ENCODE measurements at places on chromosomes 1 and 21.

DNA sequence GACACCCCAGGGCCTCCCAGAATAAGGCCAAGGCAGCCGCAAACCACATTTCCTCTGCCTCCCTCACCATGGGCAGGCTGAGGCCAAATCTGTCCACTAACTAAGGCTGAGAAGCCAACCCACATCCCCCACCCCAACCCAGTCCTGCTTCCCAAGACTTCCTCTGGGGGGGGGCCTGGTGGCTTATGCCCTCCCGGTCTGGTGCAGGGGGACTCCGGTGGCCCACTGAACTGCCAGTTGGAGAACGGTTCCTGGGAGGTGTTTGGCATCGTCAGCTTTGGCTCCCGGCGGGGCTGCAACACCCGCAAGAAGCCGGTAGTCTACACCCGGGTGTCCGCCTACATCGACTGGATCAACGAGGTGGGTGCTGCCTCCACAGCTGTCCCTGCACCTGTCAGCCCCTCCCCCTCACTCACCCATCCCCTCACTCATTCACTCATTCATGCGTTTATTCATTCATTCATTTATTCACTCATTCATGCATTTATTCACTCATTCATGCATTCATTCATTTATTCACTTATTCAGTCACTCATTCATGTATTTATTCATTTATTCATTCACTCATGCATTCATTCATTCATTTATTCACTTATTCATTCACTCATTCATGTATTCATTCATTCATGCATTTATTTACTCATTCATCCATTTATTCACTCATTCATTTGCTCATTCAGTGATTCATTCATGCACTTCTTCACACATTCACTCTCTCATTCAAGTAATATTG is 7.3 kb downstream of the CTRC start:
- no peak for DNase-seq

DNA sequence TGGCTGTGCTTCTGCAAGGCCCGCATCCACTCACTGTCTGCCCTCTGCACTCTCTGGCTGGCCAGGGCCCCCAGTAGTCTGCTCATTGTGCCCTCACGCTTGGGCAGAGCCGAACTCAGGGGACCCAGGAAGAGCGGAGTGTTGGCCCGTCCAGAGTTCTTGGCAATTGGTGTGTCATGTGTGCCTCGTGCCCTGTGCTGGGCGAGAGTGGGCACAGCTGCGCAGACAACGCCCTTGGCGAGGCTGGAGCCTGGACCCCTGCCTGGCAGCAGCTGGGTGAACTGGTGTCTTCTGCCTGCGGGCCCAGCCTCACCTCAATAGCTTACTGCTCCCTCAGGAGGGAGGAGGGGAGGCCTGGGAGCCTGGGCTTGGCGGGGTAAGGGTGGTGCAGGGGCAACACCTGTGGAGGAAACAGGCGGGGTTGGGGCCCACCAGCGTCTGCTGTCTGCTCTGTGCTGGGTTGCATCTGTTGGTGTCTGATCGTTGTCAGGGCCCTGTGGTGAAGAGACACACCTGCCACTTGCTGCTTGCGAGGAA is 2.1 kb downstream of the GUK1 start:
- peak; percentile 82 for DNase-seq

DNA sequence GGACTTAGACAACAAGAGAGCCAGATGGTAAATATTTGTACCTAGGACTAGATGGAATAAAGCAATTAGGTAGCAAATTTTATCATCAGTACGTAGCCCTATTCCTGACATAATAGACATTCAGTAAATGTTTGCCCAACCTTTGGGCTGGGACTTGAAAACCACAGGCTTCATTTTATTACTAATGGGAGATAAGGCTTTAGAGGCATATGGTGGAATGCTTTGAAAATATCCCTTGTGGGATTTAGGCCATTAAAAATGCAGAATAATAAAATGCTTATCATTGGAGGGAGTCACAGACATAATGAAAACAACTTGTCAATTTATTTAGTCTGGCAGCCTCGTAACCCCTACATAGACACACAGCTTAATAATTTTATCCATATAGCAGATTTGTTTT is 296.1 kb upstream of the SPAG17 start:
- DNase-seq: no peak

DNA sequence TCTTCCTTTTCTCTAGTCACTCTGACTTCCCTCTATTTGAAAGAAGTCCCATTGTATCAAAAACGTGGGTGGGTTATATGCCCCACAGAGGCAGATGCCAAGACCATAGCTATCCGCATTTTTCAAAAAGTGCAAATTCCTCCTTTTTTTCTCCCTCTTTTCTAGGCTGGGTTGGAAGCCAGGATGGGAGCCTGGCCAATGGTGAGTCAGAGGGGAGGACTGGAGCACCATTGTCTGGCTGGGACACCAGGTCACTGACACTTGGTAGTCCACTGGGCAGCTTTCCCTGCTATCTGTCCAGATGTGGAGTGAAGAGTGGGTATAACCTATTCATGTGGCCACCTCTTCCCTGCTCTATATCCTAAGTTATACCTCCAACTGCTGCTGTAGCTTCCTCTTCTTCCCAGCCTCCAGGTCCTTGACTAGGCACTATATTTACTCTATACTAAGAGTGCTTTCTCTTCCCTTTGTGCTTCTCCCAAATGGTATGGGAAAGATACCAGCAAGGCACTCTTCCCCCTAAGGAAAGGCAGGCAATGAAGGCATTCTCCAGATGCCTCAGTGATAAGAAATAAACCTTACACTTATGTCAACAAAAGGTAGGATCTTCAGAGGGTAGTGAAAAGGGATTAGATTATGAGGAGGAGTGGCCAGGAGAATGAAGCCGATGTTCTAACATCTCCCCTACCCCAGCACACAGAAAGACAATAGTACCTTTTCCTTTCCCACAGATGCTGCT is 12.9 kb downstream of the PI4KB start:
- no peak for DNase-seq

DNA sequence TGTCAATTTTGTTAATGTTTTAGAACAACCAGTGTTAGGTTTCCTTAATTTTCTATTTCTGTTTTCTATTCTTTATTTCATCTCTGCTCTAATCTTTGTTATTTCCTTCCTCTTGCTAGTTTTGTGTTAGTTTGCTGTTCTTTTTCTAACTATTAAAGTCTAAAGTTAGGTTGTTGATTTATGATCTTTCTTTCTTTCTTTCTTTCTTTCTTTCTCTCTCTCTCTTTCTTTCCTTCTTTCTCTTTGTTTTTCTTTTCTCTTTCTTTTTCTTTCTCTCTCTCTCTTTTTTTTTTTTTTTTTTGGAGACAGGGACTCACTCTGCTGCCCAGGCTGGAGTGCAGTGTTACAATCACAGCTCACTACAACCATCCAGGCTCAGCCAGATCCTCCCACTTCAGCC is 17.4 kb upstream of the KLF18 start:
- no peak for DNase-seq

GRCh38 chr1:171245458-171246064 is 2.7 kb upstream of the FMO1 start:
- no peak for DNase-seq

GRCh38 chr1:229025576-229025975 is 245.3 kb upstream of the RAB4A start:
- DNase-seq: no peak

DNA sequence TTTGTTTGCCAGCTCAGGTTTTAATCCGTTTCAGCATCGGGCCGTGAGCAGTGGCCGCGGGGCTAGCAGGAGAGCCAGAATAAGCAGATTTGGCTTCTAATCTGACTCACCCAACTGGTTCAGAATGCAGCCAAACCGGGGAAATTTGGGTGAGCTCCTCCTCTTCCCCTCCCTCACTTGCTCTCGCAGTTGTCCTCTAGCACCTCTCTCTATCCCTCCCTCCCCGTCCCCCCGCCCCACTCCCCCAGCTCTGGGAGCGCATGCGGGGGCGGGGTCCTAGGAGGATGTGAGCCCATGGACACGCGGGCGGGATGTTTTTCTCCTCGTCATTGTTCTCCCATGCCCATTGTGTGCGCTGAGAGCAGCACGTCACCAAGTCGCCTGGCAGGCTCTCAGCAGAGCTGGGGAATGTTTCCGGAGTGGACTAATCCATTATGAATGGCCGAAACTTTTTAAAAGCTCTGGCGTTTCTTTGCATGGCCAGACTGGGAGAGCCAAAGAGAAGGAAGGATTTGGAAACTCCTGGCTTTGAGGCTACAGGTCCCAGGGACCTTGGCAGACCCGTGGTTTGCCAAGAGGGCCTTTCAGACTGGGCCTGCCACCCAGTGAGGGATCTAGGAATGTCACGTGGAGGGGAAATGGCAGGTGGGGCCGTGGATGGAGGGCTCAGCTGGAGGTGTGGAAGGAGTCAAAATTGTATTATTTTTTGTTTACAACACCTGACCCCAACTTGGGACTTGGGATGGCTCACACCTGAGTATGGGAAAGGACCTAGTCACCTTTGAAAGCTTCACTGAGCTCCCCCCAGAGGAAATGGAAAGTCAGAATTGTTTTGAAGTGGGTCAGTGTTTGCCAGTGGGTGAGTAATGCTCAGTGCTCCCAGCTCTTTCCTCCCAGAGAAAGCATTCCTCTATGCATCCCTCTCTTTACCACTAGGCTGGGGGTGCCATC is 39.2 kb downstream of the CDK18 start:
- peak; percentile 84 for DNase-seq

- no peak for DNase-seq
Measured at GRCh38 chr1:154568157-154568815, 708 bp downstream of the CHRNB2 start.

DNA sequence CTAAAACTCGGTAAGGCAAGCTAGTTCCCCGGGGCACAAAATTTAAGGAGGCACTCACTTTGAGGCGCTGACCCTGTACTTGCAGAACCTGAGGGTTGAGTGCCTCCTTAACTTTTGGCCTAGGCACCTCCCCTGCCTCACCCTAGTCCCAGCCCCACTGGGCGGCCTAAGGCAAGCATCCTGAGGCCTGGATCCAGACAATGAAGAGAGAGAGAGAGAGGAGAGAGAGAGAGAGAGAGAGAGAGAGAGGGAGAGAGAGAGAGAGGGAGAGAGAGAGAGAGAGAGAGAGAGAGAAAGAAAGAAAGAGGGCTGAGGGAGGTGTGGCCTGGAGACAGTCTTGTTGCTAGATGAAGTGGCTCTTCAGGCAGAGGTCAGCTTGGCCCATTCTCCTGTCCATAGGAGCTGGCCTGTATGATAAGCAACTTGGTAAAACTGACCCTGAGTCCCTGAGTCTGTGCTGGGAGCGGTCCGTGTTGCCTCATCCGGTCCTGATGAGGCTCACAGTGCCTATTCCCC is 7.4 kb upstream of the LRRN2 start:
- DNase-seq: no peak

GRCh38 chr1:226982451-226983177 is 42.5 kb downstream of the COQ8A start:
- peak; percentile 73 for DNase-seq

- DNase-seq: no peak
Measured at GRCh38 chr1:2322581-2323211, 68.7 kb downstream of the MORN1 start.

DNA sequence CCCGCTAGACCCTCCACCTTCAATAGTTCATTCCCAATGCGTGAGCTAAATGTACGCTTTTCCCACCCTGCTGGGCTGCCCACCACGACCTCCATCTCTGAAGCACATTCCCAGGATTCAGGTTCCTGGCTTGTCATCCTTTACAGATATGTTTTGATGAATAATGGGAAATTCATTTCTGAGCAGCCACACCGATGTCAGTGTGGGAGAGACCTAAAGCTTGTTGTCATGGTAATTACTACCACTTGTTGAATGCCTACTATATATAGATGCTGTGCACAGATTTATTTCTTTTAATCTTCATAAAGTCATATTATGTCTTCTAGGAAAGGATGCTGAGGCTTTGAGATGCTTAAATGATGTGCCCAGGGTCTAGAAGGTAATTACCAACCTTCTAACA is 8.0 kb downstream of the RCSD1 start:
- DNase-seq: no peak
